ENCODE measurements at places on chromosomes 7 and 10. TPM values are rescaled to one million over a fixed set of nuclear protein-coding genes. Genes with fewer than 3 reads are reported as not detected.

GRCh38 chr7:158536871-158537515, 50.6 kb downstream of the PTPRN2 start:
- H3K4me3 ChIP-seq, result no peak overlapping the region
- no peak for DNase-seq
- no peak overlapping the region for H3K27ac ChIP-seq
- H3K27me3 ChIP-seq, result no peaks in the 10 kb centered on the region
- no peaks in the 10 kb centered on the region for H3K36me3 ChIP-seq

DNA sequence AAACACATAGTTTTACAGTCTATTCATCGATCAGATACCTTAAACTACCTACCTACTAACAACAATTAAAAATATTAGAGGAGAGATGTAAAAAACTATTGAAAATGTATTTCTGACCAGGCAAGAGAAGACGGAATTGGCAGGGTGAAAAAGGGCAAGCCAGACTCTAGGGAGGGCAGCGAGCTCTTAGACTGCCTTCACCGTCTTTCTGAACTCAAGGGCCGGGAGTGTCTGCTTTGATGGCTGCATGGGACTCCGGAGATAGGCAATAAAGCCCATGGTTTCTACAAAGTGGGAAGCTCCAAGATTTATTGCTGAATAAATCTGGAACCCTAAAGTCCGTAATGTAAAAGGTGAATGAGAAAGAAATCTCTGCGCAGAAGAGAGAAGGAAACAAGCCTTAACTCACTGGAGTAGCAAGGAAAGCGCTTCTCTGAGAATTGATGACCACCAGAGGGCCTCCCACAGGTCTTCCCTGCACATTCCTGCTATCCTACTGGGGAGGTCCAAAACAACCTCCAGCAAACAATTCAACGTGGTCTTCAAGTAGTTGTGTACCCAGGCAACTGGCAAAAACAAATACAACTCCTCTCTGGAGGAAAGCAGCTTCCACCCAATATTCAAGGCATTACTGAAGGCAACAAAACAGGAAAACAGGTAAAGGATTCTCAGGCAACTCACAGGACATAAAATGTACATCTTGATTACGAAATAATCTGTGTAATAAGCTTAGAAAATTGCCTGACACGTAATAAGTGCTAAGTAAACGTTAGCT, 181.3 kb downstream of the SDK1 start:
- H3K27ac ChIP-seq, result no peak overlapping the region
- no peaks in the 10 kb centered on the region for H3K36me3 ChIP-seq
- H3K4me3 ChIP-seq, result no peak overlapping the region
- peaks cover 8% of the 10 kb centered on the region for H3K27me3 ChIP-seq
- no peak for DNase-seq
- no peaks in the 10 kb centered on the region for H3K4me1 ChIP-seq

DNA sequence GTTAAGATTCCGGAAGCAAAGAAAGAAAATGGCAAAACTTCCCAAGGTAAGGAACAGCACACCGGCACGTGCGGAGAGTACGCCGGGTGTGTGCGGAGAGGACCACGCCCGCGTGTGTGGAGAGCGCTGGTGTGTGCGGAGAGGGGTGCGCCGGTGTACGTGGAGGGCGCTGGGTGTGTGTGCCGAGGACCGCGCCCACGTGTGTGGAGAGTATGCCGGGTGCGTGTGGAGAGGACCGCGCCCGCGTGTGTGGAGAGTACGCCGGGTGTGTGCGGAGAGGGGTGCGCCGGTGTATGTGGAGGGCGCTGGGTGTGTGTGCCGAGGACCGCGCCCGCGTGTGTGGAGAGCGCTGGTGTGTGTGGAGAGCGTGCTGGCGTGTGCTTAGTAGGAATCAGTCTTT, 48.6 kb upstream of the DPYSL4 start:
- no peak for DNase-seq
- H3K27ac ChIP-seq, result no peak overlapping the region
- no peak overlapping the region for H3K4me3 ChIP-seq
- H3K4me1 ChIP-seq, result no peaks in the 10 kb centered on the region
- no peaks in the 10 kb centered on the region for H3K27me3 ChIP-seq

Gene CALHM3
- total RNA-seq, result not detected

Gene SKIDA1
- 0.02 TPM for total RNA-seq

GRCh38 chr10:8072211-8072610, 17.7 kb downstream of the GATA3 start:
- H3K4me1 ChIP-seq, result peaks cover 58% of the 10 kb centered on the region
- H3K27ac ChIP-seq, result peak overlapping the region; percentile 4
- H3K27me3 ChIP-seq, result no peaks in the 10 kb centered on the region

DNA sequence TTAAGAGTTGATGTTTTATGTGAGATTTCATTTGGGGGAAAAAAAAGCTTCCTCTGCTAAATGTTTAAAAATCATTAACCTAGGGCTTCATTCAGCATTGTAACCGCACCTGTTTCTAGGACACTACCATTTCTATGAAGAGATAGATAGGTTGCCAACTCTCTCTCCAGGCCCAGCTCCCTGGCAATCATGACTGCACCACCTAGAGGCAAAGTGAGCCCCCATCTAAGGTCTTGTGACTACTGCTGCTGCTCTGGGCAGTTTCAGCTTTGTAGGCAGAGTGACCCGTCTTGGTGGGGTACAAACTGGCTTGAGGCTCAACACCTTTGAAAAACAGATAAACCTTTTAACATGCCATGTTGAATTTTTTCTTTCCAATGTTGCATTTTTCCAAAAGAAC, 27.3 kb upstream of the MRC1 start:
- H3K27me3 ChIP-seq, result peaks cover 2% of the 10 kb centered on the region
- no peaks in the 10 kb centered on the region for H3K4me1 ChIP-seq
- no peaks in the 10 kb centered on the region for H3K36me3 ChIP-seq
- no peak overlapping the region for H3K4me3 ChIP-seq

GRCh38 chr10:44382981-44383748, 1.7 kb downstream of the CXCL12 start:
- H3K36me3 ChIP-seq, result no peaks in the 10 kb centered on the region
- H3K27ac ChIP-seq, result no peak overlapping the region
- peaks cover 32% of the 10 kb centered on the region for H3K27me3 ChIP-seq
- DNase-seq, result no peak
- no peak overlapping the region for H3K4me3 ChIP-seq

Gene CALHM2
- 14.0 TPM for total RNA-seq

Gene ATOH7
- not detected for total RNA-seq

DNA sequence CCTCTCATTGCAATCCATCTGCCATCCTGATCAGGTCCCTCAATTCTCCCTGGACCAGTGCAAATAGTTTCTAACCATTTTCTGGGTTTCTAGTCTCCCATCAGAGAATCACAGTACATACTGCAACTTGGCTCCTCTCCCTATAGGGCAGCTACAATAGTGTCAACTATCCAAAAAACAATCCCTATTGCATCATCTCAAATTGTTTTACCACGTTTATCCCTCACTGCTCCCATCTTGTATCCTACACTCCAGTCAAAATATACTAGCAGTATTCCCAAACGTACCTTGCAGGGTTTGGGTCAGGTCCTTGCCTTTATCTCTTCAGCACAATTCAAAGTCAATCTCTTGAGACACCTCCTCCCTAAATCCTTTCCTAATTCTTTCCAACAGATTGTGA, 23.6 kb downstream of the ASB15 start:
- H3K36me3 ChIP-seq, result no peaks in the 10 kb centered on the region
- no peak overlapping the region for H3K27ac ChIP-seq
- H3K4me1 ChIP-seq, result no peaks in the 10 kb centered on the region
- H3K27me3 ChIP-seq, result peaks cover 3% of the 10 kb centered on the region
- DNase-seq, result no peak

GRCh38 chr10:8182806-8183205, 128.3 kb downstream of the GATA3 start:
- H3K27me3 ChIP-seq, result peaks cover 15% of the 10 kb centered on the region
- H3K27ac ChIP-seq, result no peak overlapping the region
- H3K4me1 ChIP-seq, result peaks cover 14% of the 10 kb centered on the region
- no peaks in the 10 kb centered on the region for H3K36me3 ChIP-seq

DNA sequence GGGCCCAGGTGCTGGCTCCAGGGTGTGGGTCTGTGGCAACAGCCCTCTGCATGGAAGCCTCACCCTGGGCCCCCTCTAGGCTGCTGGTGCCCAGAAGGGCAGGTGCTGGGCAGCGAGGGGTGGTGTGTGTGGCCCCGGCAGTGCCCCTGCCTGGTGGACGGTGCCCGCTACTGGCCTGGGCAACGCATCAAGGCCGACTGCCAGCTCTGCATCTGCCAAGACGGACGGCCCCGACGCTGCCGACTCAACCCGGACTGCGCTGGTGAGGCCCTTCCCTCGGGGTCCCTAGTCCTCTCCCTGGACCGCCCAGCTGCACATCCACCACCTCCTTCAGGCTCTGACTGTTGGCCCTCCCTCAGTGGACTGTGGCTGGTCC, 18.8 kb upstream of the ZNF467 start:
- no peaks in the 10 kb centered on the region for H3K4me1 ChIP-seq
- H3K36me3 ChIP-seq, result no peaks in the 10 kb centered on the region
- no peak overlapping the region for H3K4me3 ChIP-seq
- no peak for DNase-seq
- H3K27me3 ChIP-seq, result peaks cover 17% of the 10 kb centered on the region

GRCh38 chr7:7772397-7772821, 54.0 kb upstream of the RPA3 start:
- peak overlapping the region; percentile 73 for H3K27ac ChIP-seq
- peaks cover 2% of the 10 kb centered on the region for H3K27me3 ChIP-seq
- H3K4me3 ChIP-seq, result peak overlapping the region; percentile 49
- peaks cover 12% of the 10 kb centered on the region for H3K4me1 ChIP-seq

- H3K27me3 ChIP-seq, result peaks cover 2% of the 10 kb centered on the region
- H3K4me1 ChIP-seq, result peaks cover 2% of the 10 kb centered on the region
- H3K36me3 ChIP-seq, result no peaks in the 10 kb centered on the region
- H3K27ac ChIP-seq, result no peak overlapping the region
These were observed 43.9 kb downstream of the STK32C start for GRCh38 chr10:132263866-132264265.

- DNase-seq, result no peak
- no peaks in the 10 kb centered on the region for H3K4me1 ChIP-seq
- no peaks in the 10 kb centered on the region for H3K27me3 ChIP-seq
These were observed 158.3 kb upstream of the ZMIZ1 start for GRCh38 chr10:78910476-78910875.

Gene ZNF273
- total RNA-seq, result 9.4 TPM

DNA sequence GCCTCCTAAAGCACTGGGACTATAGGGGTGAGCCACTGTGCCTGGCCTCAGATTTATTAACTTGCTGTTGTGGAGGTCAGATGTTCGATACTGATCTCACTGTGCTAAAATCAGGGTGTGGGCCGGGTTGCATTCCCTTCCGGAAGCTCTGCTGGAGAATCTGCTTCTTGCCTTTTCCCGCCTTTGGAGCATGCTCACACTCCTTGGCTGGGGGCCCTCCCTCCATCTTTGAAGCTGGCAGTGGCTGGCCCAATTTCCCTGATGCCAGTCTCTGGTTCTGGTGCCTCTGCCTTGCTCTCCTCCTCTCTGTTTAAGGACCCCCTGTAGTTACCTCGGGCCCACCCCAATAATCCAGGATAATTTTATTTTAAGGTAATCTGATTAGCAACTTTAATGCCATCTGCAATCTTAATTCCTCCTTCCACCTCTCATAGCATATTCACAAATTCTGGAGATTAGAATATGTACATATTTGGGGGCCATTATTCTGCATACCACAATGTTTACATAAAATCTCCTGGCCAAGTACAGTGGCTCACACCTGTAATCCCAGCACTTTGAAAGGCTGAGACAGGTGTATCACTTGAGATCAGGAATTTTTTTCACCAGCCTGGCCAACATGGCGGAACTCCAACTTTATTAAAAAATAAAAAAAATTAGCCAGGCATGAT, 7.9 kb upstream of the PITRM1 start:
- no peaks in the 10 kb centered on the region for H3K36me3 ChIP-seq
- no peak for DNase-seq
- H3K4me1 ChIP-seq, result peaks cover 4% of the 10 kb centered on the region
- H3K27me3 ChIP-seq, result peaks cover 71% of the 10 kb centered on the region

Gene CFAP43
- not detected for total RNA-seq

- no peak for DNase-seq
- H3K27me3 ChIP-seq, result peaks cover 23% of the 10 kb centered on the region
- no peak overlapping the region for H3K27ac ChIP-seq
- H3K4me3 ChIP-seq, result no peak overlapping the region
- peaks cover 5% of the 10 kb centered on the region for H3K4me1 ChIP-seq
These were observed 62.0 kb upstream of the RNF32 start for GRCh38 chr7:156578578-156578940.

GRCh38 chr7:131554880-131555516, 1.4 kb downstream of the PODXL start:
- H3K36me3 ChIP-seq, result no peaks in the 10 kb centered on the region
- H3K27ac ChIP-seq, result no peak overlapping the region
- peaks cover 59% of the 10 kb centered on the region for H3K27me3 ChIP-seq
- H3K4me3 ChIP-seq, result peak overlapping the region; percentile 80
- H3K4me1 ChIP-seq, result peaks cover 8% of the 10 kb centered on the region

DNA sequence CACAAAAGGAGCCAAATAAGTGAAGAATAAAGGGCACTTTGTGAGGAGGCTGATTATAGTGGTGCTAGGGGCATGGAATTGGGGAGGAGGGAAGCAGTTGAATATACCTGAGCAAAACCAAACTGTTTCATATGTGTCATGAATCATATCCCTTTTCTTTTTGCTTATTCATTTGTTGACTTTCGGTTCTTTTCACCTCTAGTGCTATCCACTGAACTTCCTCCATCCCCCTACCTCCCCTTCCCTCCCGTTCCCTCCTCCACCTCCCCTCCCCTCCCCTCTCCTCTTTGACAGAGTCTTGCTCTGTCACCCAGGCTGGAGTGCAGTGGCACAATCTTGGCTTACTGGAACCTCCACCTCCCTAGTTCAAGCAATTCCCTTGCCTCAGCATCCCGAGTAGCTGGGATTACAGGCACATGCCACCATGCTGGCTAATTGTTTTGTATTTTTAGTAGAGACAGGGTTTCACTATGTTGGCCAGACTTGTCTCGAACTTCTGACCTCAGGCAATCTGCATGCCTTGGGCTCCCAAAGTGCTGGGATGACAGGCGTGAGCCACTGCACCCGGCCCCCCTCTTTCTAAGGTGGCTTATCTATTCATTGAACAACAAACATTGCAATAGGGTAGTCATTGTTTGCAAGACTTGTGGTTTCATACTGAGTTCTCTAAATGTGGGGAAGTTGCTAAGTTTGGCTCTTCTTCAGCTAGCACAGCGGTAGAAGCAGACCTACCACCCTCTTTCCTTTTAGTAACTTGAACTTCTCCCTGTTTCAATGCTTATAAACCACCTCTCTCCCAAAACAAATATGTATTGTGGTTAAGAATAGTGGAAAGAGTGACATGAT, 150.4 kb upstream of the PRPS1L1 start:
- peak; percentile 57 for DNase-seq
- peaks cover 4% of the 10 kb centered on the region for H3K27me3 ChIP-seq
- peak overlapping the region; percentile 38 for H3K4me3 ChIP-seq
- peak overlapping the region; percentile 70 for H3K27ac ChIP-seq
- H3K36me3 ChIP-seq, result no peaks in the 10 kb centered on the region

- H3K36me3 ChIP-seq, result peaks cover 40% of the 10 kb centered on the region
- H3K27me3 ChIP-seq, result no peaks in the 10 kb centered on the region
- H3K4me1 ChIP-seq, result peaks cover 66% of the 10 kb centered on the region
- peak overlapping the region; percentile 98 for H3K27ac ChIP-seq
These were observed 815 bp downstream of the GIMAP8 start for GRCh38 chr7:150451097-150451793.

DNA sequence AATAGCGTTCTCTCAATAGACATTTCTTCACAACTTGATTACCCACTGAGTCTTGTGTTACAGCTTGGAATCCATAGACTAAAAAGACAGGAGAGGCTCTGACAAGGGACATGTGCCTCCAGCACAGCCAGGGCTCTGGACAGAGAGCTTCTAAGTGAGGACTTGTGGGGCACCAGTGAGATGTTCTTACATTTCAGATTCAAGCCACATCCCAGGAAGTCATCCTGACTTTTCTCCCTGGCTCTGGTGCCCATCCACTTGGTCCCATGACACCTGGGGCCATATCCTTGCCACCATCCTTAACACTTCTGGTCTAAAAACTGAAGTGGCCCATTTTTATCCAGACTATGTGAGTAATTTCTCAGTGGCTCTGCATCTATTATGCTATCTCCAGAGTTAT, 440.1 kb downstream of the TCERG1L start:
- no peak overlapping the region for H3K4me3 ChIP-seq
- DNase-seq, result no peak
- no peaks in the 10 kb centered on the region for H3K36me3 ChIP-seq
- H3K27me3 ChIP-seq, result no peaks in the 10 kb centered on the region

Gene NEUROG3
- not detected for total RNA-seq

Gene FAM24B
- 14.2 TPM for total RNA-seq
